Hair follicular keratinocyte (primary cell): ENCODE measurements at places on chromosomes 12 and 14. TPM values are rescaled to one million over a fixed set of nuclear protein-coding genes. Genes with fewer than 3 reads are reported as not detected.

TAS2R46 gene
- total RNA-seq: not detected in 2 replicates

CIT gene
- 8.4 and 16.1 TPM in 2 replicates for total RNA-seq

OASL gene
- total RNA-seq: 1.1 TPM in 2 replicates

CISTR gene
- not detected in 2 replicates for total RNA-seq

KRT85 gene
- not detected in 2 replicates for total RNA-seq

IAPP gene
- total RNA-seq: not detected in 2 replicates

GNS gene
- total RNA-seq: 39.0 and 45.6 TPM in 2 replicates

TM7SF3 gene
- 161 and 164 TPM in 2 replicates for total RNA-seq

SERPINA9 gene
- not detected in 2 replicates for total RNA-seq

MIP gene
- not detected in 2 replicates for total RNA-seq

GLTP gene
- total RNA-seq: 58.2 and 65.3 TPM in 2 replicates

RFLNA gene
- total RNA-seq: 26.7 and 27.3 TPM in 2 replicates
